Pancreas (tissue), 10 donors: ENCODE measurements at places on chromosomes 5 and 9. TPM values are rescaled to one million over a fixed set of nuclear protein-coding genes. Genes with fewer than 3 reads are reported as not detected.

DNA sequence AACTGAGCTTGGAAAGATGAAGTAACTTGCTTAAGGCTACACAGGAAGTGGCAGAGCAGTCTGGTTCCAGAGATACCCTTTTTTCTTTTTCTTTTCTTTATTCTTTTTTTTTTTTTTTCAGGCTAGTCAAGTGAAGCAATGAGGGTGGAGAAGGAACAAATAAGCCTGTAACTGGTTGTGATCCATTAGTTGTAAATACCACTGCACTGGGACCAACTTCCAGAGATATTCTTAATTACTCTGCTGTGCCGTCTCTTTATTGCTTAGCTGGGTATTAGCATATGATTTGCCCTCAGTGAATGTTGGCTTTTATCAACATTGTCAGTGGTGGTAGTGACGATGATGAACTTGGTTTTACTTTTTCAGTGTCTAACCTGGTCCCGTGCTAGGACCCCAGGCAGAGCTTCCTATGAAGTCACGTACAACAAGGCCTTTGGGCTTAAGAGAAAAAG is 26.7 kb downstream of the LNPEP start:
- no peak for DNase-seq

DNA sequence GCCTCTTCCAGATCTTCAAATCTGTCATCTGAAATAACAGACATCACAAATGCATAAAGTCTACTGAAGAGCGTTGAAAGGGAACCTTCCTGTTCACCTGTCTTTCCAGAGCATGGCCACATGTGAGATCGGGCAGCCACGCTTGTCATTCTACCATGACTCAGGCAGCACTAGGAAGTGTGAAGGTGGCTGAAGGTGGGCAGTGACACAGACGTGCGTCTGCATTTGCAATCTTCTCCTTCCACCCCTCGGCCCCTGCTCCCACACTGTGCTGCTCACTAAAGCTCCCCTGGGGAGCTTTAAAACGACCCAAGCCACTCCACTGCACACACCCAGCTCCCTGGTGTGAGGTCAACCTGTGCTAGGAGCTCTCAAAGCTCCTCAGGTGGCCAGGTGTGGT is 2.5 kb downstream of the ENTR1 start:
- no peak for DNase-seq

GRCh38 chr5:177189416-177189815 is 55.8 kb downstream of the NSD1 start:
- DNase-seq: no peak

Gene KLHL3
- 4.1 TPM for total RNA-seq

Gene CER1
- total RNA-seq: not detected
